Calu3 (cell line): ENCODE measurements at places on chromosomes 3 and 15. TPM values are rescaled to one million over a fixed set of nuclear protein-coding genes. Genes with fewer than 3 reads are reported as not detected.

DNA sequence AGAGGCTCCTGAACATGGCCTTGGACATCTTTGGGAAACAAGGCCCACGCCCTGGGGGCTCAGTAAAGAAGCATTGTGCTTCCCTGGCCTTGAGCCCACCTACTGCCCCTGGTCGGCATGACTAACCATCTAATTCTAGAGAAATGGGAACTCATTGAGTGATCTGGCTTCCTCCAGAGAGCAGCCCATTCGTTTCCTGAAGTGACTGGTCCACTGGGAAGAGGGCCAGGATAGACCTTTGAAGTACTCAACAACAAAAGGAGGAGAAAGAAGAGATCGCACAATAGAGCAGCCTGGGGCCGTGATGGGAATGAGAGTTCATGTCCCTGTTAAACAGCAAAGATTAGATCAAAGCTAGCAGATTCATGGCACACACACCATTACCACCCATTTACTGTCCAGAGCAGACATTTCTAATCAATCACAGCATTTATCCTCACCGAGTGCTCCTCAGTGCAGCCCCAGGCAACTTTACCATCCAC, 514.4 kb upstream of the PROK2 start:
- DNase-seq = no peak

- no peak for DNase-seq
These were observed 65.3 kb downstream of the MEIS2 start for GRCh38 chr15:37034835-37035748.

GRCh38 chr3:34016925-34017587, 218.6 kb downstream of the PDCD6IP start:
- DNase-seq = no peak

DNA sequence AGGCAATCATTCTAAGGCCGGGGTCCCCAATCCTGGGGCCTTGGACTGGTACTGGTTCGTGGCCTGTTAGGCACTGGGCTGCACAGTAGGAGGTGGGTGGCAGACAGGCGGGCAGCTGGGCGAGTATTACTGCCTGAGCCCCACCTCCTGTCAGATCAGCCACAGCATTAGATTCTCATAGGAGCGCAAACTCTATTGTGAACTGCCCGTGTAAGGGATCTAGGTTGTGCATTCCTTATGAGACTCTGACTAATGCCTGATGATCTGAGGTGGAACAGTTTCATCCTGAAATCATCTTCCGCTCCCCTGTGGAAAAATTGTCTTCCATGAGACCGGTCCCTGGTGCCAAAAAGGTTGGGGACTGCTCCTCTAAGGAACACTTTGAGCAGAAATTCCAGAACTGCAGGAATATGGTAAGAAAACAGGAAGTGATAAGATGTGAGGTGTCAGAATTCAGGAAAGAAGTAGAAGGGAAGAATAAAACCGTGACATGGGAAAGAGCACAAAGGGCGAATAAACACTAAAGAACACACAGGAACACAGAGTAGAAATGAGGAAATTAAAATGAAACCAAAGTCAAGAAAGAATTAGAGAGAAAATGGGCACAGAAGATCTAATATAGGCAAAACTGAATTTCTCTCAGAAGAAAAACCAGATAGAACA, 57.6 kb downstream of the PDCD6IP start:
- no peak for DNase-seq

- no peak for DNase-seq
These were observed 8.3 kb downstream of the SLC9A9 start for GRCh38 chr3:143839980-143840379.

Gene SUSD5
- total RNA-seq = 0.21 and 0.93 TPM in 2 replicates

Gene DISP2
- 1.1 and 1.3 TPM in 2 replicates for total RNA-seq
